ENCODE measurements at places on chromosomes 1 and 21.

DNA sequence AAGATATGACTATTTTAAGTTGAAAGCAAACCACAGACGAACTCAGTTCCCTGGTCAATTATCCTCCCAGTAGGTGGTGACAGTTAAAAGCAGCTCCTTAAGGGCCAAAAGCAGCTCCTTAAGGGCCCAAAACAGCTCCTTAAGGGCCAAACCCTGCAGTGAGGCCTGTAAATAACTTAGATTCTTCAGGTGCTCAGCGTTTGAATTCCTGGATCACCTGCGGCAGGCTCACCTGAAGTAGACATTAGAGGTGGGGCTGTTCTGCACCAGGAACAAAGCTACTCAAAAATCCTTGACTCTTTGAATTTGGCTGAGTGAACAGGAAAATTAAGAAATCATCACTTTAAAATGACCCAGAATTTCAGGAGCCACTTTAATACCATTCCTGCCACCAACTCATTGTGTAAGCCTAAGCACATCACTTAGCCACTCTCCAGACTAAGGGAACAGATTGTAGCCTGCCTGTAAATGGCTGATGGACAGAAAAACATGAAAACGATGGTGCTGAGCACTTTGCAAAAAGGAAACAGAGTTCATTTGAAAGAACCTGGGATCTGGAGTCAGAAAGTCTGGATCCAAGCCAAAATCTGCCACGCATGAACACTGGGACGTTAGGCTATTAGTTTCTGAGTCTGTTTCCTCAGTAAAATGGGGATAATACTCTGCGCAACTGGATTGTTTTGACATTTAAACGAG, 126.9 kb downstream of the LRIG2 start:
- DNase-seq: peak; percentile 11

DNA sequence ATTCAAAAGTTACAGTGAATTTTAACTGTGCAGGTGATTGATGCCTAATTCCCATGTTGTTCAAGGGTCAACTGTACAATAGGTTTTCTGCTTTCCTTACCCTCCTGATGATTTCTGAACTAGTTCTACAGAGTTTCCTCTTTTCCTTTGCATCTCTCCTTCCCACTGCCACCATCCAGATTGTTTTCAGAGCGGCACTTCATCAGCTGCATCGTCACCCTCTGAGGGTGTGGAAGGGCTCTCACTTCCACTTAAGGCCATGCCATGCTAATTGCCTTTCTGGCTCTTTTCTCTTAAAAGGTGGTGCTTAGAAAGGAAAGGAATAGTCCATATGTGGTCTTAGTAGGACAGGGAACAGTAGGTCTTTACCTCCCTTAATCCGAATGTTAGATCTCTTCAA, 39.1 kb downstream of the DISC1 start:
- DNase-seq: no peak

DNA sequence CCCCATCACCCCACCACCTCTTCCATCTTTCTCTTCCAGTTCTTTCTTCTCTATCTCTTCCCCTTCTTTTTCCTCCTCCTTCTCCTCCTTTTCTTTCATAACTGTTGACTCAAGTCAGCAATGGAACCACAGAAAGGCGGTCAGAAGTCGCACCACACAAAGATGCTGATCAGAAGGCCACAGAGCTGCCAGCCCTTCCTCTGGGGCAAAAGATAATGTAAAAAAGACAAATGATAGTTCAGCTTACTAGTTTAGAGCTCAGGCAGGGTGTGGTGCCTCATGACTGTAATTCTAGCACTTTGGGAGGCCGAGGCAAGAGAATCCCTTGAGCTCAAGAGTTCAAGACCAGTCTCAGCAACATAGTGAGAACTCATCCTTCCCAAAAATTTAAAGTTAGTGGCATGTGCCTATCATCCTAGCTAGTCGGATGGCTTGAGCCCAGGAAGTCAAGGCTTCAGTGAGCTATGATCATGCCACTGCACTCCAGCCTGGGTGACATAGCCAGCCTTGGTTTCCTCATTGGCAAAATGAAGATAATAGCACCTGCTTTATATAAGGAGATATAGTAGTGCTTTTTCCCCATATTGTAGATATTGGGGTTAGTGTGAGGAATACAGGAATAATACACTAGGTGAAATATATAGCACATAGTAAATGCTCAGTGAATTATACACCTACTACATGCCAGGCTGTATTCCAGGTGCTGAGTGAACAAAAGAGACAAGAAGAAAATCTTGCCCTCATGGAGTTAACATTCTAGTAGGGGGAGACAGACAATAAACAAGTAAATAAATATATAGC, 12.5 kb upstream of the IGSF3 start:
- no peak for DNase-seq

DNA sequence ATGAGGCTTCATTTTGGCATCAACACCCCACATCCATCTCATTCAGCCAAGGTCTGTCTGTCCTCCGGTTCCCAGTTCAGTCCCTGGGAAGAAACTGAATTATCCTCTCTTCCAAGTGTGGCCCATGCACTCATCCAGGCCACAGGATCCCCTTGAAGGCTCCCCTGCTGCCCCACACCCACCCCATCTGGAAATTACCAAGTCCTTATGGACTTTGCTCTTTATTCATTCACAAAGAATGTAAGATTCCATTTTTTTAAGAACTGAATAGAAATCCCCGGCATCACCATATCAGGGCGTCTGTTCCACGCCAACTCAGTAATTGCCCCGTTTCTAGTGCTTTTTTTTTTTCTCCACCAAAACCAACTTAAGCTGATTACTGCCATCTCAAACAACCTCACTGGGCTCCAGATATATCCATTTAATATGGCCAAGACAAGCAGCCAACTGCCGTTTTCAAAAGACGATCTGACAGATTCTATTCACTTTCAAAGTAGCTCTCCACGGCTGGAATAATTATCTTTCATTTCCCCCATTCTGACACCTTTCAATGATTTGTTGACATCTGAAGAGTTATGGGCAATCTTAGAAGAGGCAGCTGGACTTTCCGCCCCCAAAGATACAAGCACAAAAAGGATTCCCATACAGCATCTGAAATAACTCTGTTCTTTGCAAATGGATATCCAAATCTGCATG, 55.9 kb downstream of the OLIG1 start:
- DNase-seq: no peak

GRCh38 chr21:37793660-37794059, 122.6 kb downstream of the KCNJ6 start:
- DNase-seq: no peak

- DNase-seq: peak; percentile 3
Observed at GRCh38 chr21:33760641-33761440, 118.5 kb downstream of the ITSN1 start.

- DNase-seq: no peak
Observed at GRCh38 chr1:205994346-205994745, 8.8 kb downstream of the RAB7B start.

GRCh38 chr1:66532798-66533783, 862 bp upstream of the SGIP1 start:
- DNase-seq: no peak

DNA sequence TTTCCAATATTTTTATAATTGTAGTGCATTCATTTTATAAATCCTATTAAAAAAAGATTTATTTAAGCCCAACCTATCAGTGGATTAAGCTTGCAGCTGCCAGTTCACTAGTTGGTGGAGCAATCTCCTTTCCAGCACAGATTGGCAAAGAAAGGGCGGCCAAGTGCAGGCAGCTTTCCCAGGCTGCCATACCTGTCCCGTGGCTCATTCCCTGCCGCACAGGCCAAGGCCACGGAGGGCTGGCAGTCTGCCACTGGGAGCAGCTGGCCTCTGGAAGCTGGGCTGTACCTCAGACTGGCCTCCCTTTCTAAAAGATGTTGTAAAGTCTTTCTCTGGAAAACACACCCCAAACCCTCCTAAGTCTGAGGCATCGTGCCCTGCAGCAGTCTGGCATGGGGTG, 74.2 kb downstream of the SIM2 start:
- peak; percentile 22 for DNase-seq

- DNase-seq: no peak
Observed at GRCh38 chr1:231612393-231613089, 14.0 kb upstream of the DISC1 start.

DNA sequence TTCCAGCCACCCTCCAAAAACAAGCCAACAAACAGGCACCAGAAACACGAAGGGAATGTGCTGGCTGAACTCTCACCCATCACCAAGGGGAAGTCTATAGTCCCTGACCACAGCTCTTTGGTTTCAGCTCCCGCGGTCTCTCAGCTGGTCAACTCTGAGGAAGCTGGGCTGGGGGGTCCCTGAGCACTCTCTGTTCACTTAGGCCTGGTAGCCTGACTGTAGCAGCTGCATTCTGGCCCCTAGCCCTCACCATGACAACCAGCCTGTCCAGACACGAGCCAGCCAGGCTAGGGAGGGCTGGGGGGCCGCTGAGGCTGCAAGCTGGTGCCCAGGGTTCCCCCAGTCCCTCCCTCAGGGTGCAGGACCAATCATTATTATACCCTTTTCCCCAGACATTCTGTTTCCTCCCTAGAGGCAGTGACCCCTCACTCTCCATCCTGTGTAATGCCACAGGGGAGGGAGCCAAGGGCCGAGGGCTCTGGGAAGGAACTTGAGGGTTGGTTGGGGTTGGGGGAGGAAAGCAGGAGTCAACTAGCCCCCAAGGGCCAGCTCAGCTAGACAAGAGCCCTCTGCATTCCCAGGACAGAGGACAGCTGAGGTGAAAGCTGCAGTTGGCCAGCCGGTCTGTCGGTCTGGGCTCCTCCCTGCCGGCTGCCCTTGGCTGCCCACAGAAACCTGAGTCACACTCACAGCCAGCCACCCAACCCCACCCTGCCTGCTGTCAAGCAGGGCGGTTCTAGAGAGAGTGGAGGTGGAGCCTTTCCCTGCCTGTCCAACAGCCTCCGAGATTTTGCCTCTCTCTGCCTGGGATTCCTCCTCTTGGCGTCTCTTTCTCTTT, 1.2 kb upstream of the TRAPPC3 start:
- DNase-seq: peak; percentile 83

DNA sequence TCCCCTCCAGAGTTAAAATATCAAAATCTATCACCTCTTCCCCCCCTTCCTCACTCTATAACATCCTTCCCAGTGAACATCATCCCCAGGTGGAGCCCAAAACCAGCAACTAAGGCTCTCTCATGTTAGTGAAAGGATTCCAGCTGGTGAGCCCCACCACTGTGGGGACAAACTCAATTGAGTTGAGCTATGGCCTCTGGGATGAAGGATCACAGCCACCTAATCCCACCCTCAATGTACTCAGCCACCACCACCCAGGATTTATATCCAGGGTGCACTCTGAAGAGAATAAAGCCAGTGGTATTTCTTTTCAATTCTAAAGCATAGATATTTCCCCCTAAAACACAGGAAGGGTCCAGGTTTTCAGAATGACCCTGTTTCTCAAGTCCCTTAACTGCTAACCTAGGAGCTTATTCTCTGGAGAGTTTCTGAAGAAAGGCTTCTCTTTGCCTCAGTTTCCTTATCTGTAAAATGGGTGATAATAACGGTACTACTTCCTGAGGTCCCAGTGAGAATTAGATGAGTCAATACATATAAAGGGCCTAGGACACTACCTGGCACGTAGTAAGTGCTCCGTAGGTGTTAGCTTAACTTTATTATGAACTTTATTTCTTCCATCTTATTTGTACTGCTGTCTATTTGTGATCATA, 15.6 kb upstream of the BOLA1 start:
- no peak for DNase-seq

GRCh38 chr21:43290421-43291346, 121.9 kb downstream of the CRYAA start:
- DNase-seq: no peak

DNA sequence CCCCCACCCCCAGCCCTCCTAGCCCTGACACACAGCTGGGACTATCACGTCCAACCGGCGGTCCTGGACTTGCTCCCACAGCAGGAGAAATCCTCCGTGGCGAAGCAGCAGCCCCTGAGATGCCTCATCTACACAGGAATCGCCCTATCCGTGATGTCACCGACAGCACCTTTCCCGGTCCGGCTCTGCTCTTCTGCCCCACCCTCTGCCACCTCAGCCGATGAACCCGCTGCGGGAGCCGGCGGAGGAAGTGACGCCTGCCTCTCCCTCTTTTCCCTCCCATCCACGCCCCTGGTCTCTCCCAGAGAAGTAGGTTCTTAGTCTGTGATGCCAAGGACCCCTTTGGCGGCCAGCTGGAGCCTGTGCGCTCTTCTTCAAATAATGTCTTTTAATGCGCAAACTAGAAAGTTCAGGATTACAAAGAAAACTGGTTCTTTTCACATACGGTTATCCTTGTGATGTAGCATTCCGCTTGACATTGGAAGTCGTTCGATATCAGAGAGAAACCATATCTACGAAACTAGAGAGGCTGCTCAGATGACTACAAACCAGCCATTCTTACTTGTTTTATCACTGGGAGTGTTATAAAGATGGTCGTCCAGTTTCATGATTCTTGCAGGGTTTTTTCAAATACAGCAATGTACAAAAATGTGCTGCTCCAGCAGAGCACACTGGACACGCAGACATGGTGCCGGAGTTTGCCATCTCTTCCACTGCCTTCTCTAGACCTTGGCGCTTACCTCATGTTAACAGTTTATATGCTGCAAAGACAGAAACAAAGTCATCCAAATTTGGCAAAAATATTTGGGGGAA, 120.3 kb downstream of the PPIAL4G start:
- no peak for DNase-seq

GRCh38 chr1:18262726-18263125, 155.1 kb downstream of the IGSF21 start:
- DNase-seq: no peak

GRCh38 chr1:221708987-221709386, 32.9 kb downstream of the DUSP10 start:
- peak; percentile 7 for DNase-seq

- no peak for DNase-seq
Observed at GRCh38 chr1:7437036-7437435, 334.1 kb upstream of the VAMP3 start.

Measured in NCI-H1694 (cell line).